Adipose tissue (tissue), 3 donors: ENCODE measurements at places on chromosomes 11 and 22. TPM values are rescaled to one million over a fixed set of nuclear protein-coding genes. Genes with fewer than 3 reads are reported as not detected.

KCNJ5 gene
- polyA plus RNA-seq = 0.48 TPM

SLC6A5 gene
- not detected for polyA plus RNA-seq

TPP1 gene
- 39.9 TPM for polyA plus RNA-seq

LRRC32 gene
- polyA plus RNA-seq = 15.5 TPM

HIC2 gene
- 1.6 TPM for polyA plus RNA-seq

VEGFB gene
- 53.2 TPM for polyA plus RNA-seq

SCN2B gene
- 0.07 TPM for polyA plus RNA-seq

TP53I11 gene
- polyA plus RNA-seq = 75.9 TPM

EHBP1L1 gene
- polyA plus RNA-seq = 70.4 TPM

CTTN gene
- 64.6 TPM for polyA plus RNA-seq

YAP1 gene
- 36.2 TPM for polyA plus RNA-seq

THAP12 gene
- 15.2 TPM for polyA plus RNA-seq

TMPRSS6 gene
- polyA plus RNA-seq = 0.07 TPM

SHISAL1 gene
- polyA plus RNA-seq = 0.13 TPM

SMDT1 gene
- 86.4 TPM for polyA plus RNA-seq

PLAAT2 gene
- polyA plus RNA-seq = 0.13 TPM

CHEK1 gene
- polyA plus RNA-seq = 0.91 TPM

CTSW gene
- polyA plus RNA-seq = 2.6 TPM

MYOD1 gene
- polyA plus RNA-seq = not detected

FAM181B gene
- polyA plus RNA-seq = 0.16 TPM

P4HA3 gene
- polyA plus RNA-seq = 0.45 TPM

HMOX1 gene
- 9.0 TPM for polyA plus RNA-seq

TENM4 gene
- 2.7 TPM for polyA plus RNA-seq

GGTLC3 gene
- polyA plus RNA-seq = not detected

PLAAT3 gene
- polyA plus RNA-seq = 57.4 TPM
